NCI-H524 treated with DMSO at 0.1 percent for 48 hours (cell line): ENCODE measurements at places on chromosomes 2 and 18.

- no peak for DNase-seq
These were observed 49.4 kb downstream of the CCDC102B start for GRCh38 chr18:68847219-68847837.

- DNase-seq = peak; percentile 76
These were observed 272.9 kb downstream of the CDH20 start for GRCh38 chr18:61606068-61606660.

- DNase-seq = no peak
These were observed 49.2 kb upstream of the NEMP2 start for GRCh38 chr2:190583507-190584337.

DNA sequence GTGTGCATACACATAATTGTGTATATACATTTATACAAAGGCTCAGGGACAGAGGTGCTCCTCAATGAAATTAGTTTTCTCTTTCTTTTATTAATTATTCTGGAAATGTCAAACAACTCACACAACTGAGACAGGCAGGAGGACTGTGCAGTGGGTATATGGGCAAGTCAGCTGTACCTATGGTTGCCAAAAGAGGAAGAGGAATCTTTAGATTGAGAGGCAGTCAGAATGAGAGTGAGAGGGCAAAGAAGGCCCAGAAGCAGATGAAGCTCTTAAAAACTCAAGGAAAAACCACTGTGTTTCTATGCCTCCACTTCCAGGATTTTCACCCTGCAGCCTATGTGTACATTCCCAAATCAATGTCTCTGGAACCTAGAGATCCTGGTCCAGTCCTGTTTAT is 79.1 kb downstream of the CACNB4 start:
- DNase-seq = no peak

GRCh38 chr2:209523867-209524266 is 100.0 kb downstream of the MAP2 start:
- no peak for DNase-seq

GRCh38 chr2:19474128-19474527 is 115.7 kb upstream of the OSR1 start:
- DNase-seq = no peak

DNA sequence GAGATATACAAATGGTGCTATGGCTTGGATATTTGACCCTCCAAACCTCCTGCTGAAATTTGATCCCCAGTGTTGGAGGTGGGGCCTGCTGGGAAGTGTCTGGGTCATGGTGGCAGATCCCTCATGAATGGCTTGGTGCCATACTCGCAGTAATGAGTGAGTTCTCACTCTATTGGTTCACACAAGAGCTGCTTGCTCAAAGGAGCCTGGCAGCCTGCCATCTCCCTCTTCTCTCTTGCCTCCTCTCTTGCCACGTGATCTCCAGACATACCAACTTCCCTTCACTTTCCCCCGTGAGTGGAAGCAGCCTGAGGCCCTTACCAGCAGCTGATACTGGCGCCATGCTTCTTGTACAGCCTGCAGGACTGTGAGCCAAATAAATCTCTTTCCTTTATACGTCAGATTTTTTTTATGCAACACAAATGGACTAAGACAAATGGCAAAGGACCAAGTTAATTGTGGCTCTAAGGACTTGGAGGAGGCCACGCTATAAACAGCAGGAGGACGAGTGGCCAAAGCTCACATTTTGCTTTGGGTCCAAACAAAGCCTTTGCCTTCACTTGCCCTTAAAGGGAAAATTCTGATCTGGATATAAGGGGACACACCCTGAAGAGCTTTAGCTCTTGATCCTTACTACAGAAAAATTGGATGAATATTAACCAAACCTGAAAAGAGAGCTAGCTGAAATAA is 214.7 kb downstream of the SS18 start:
- DNase-seq = no peak

DNA sequence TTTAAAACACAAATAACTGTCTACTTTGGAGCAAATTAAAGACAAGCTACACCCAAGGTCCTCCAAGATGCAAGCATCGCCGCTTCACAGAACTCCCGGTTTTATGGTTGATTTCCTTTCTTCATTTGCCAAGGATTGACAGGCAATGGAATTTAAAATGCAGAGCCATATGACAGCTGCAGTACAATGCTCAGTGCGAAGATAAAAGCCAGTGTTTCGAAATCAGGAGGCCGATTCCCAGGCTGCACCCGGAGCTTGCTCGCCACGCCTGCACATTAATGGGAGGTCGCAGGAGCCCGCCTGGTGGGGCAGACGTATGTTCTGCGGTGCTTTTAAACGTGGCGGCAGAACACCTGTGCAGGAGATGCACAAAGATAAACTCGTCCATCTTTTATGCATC is 727.6 kb upstream of the SOX11 start:
- DNase-seq = no peak

DNA sequence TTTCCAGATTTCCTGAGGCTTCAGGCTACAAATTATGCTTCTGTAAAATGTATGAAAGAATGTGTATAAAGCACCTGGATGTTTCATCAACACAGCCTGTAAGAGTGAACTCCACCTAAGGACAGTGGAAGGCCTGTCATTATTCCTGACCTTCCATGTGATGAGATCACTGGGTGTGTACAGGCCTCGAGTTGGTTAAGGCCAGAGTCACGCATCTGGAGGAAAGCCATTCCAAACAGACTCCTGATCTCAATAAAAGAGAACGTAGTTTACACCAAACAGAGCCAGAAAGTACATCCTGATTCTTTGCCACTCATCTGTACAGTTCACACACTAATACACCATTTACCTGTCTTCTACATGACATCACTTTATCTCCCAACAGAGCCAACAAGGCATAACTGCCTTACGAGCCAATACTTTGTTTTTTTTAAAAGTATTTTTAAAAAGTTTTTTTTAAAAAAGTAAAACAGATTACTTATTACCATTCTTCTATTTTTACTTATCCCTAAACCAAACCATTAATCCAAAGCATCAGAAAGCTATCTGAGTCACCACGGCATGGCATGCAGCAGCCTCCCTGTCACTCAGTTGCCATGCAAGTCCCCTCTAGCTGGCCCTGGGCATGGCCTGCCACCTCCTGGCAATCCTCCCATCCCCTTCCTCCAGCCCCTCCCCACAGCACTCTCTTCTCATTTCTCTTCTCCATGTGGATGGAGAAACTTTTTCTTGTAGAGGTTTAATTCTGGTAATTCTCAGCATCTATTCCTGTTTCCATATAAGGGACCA is 78.8 kb upstream of the TFCP2L1 start:
- DNase-seq = no peak

- peak; percentile 92 for DNase-seq
These were observed 105.8 kb downstream of the WDR7 start for GRCh38 chr18:56756966-56757365.

DNA sequence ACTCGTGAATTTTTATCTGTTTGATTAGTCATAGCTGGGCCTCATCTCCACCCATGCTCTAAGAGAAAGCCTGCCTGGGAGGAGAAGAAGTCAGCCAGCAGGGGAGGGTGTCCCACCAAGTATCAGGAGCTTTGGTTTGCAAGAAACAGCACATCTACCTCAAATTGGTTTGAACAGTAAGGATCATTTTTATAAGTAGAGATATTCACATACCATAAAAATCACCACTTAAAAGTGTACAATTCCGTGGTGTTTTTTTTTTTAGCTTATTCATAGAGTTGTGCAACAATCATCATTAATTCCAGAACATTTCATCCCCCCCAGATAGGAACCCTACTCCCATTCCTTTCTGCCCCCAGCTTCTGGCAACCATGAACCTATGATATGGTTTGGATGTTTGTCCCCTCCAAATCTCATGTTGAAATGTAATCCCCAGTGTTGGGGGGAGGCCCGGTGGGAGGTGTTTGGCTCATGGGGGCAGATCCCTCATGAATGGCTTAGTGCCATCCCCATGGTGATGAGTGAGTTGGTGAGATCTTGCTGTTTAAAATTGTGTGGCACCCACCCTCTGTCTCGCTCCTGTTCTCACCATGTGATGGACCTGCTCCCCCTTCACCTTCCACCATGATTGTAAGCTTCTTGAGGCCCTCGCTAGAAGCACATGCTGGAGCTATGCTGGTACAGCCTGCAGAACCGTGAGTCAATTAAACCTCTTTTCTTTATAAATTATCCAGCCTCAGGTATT is 36.2 kb upstream of the HS6ST1 start:
- DNase-seq = no peak

GRCh38 chr2:35714883-35715282 is 640.7 kb upstream of the CRIM1 start:
- no peak for DNase-seq
